Stimulated activated effector memory CD8-positive, alpha-beta T cell treated with anti-CD3 and anti-CD28 coated beads, Interleukin-12 subunit alpha, Interleukin-12 subunit beta, amount 100 ng/mL, for 72 hours (primary cell): ENCODE measurements at places on chromosomes 2 and 18.

GRCh38 chr18:23037646-23038045 lies 97.6 kb upstream of the CABLES1 start:
- DNase-seq = no peak

GRCh38 chr2:229543176-229543873 lies 171.0 kb downstream of the DNER start:
- no peak for DNase-seq

DNA sequence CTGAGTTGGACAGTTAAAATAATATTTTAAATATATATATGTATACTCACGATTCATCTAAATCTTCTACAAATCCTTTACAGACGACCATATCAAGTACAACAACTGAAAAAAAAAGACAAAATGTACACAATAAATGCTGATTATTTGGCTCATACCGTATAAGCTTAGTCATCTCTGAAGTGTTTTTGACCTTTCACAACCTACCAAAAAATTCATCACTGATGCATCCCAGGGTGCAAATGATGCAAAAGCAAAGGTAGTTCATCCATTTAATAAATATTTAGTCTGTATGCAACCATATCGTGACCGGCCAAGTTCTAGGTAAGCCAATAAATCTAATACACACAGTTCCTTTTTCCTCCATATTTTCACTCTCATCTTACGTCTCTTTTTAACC lies 1.1 kb downstream of the TMX3 start:
- no peak for DNase-seq

DNA sequence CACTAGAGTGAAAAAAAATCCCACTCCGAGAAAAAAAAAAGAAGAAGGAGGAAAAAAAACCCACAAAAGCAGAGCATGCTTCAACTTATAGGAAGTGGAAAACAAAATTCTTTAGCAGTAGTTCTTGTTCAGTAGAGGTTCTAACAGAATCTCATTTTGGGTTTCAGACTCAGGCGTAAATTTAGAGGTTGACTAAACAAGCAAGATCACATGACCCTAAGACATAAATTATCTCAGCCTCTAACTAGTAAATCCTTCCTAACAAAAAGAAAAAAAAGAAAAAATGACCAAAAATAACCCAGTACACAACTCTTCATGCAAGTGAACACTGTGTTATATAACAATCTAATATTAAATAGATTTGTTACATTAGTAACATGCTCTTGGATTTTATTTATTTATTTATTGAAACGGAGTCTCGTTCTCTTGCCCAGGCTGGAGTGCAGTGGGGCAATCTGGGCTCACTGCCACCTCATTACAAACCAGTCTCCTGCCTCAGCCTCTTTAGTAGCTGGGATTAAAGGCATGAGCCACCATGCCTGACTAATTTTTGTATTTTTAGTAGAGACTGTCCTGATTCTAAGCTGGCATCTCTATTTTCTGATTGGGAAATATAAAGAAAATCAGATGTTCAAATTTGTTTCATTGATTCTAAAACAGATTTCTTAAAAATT lies 35.4 kb downstream of the PPP4R3B start:
- no peak for DNase-seq

- no peak for DNase-seq
Measured at GRCh38 chr18:57784034-57784800, 18.9 kb downstream of the ATP8B1 start.

GRCh38 chr18:12774982-12775381 lies 72.1 kb downstream of the PSMG2 start:
- DNase-seq = no peak

- DNase-seq = no peak
Measured at GRCh38 chr18:58535340-58536201, 93.3 kb downstream of the ALPK2 start.
